Suppressor macrophage treated with lipopolysaccharide for 1 hour (primary cell): ENCODE measurements at places on chromosomes 4 and X.

DNA sequence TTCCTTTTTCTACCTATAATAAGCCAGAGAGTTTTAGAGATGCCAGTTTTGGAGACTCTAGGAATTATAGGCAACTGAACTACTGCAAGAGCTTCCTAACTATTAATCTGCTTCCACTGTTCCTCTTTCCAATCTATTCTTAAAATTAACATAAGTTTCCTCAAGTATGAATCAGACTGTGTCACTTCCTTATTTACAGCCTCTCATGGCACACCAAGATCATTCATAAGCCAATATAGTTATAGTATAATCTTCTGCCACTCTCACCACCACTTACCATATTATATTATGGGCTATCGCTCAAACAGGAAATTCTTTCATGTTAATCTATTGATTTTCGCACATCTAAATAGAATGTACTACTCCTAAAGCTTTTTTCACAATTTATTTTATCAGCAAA, 383.5 kb downstream of the STPG2 start:
- DNase-seq: no peak

DNA sequence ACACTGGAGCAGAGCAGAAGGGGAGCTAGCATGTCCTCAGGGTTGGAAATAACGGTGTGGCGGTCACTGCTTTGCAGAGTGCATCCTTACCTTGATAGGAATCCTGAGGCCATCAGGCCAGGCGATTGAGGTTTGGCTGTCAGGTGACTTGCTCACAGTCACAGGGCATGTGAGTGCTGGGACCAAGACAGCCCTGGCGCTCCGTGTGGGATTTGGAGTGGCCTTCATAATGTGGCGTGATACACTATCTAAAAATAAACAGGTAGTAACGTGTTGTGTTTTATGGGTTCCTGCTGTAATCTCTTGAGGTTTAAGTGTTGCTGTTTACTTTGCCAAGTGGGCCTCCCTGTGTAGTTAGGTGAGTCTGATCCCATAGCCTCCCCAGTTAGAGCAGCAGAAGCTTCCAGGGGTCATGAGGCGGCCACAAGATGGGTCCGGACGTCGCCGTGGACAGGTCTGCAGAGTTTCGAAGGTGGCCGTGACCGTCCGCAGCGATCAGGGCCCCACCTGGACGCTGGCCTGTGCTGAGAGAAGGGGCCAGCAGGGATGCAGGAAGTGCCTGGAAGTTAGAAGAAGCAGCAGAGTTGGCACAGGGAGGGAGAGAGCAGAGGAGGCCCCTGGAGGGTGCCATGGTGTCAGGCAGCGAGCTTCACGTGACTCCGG, 27.7 kb downstream of the RGS12 start:
- no peak for DNase-seq

- no peak for DNase-seq
Observed at GRCh38 chr4:42310806-42311205, 86.5 kb upstream of the SHISA3 start.

DNA sequence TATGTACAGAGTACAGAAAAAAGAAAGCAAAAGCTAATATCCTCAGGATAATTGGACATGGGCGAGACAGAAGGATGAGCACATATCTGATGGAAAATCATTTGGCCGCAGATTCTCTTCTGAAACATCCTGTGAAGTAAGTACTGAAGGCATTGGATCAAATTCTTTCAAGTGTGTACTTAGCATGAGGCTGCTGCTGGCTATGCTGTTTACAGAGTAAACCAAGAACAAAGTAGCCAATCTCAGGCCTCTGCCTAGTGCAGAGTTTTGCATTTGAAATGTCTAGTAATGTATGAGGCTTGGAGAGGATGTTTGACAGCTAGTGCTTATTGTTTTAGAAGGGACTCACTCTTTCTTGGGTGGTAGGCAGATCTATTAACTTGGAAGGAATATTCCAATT, 128.5 kb downstream of the MAGEC2 start:
- no peak for DNase-seq

DNA sequence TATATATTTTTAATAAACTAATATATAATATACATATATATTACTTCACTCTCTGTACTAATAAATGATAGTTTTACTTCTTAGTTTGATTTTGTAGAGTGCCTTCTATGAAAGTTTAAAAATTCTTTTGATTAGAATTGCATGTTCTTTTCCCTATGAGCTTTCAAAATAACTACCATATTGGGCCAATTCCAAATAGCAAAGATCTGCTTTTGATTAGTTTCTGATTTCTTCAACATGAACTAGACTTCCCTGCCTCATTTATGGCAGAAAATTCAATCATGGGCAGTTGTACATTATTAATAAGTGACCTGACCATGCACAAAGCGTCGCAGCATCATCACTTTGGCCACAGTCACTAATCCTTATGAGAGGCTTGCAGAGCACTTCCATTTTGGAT, 48.9 kb upstream of the TEX13A start:
- no peak for DNase-seq

GRCh38 chr4:83724485-83725335, 188.8 kb downstream of the GPAT3 start:
- DNase-seq: no peak

GRCh38 chr4:6672131-6672530, 21.5 kb upstream of the S100P start:
- no peak for DNase-seq
